HT1080 (cell line): ENCODE measurements at places on chromosomes 1 and 21. TPM values are rescaled to one million over a fixed set of nuclear protein-coding genes. Genes with fewer than 3 reads are reported as not detected.

The GLIS1 gene
- total RNA-seq = 0.20 and 0.71 TPM in 2 replicates

- no peak for DNase-seq
Measured at GRCh38 chr1:76611770-76612445, 255.4 kb upstream of the ST6GALNAC5 start.

The DDAH1 gene
- 74.2 and 94.2 TPM in 2 replicates for total RNA-seq

DNA sequence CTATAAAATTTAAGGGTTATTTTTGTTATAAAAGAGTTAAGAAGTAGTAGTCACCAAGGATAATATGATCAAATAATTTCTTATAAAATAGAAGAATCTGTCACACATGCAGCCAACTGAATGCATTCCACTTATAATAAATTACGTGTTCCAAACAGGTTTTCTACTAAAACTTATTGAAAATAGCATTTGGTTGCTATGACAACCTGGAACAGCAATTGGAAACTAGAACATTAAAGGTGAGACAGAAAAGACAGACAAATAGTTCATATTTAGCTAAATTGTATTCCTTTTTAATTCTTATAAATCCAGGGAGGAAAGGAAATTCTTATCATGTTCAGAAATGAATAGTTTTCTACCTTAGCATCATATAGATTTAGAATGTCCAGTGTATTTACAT is 9.1 kb upstream of the CHODL start:
- no peak for DNase-seq

- no peak for DNase-seq
Measured at GRCh38 chr1:100642826-100643225, 76.7 kb upstream of the VCAM1 start.

DNA sequence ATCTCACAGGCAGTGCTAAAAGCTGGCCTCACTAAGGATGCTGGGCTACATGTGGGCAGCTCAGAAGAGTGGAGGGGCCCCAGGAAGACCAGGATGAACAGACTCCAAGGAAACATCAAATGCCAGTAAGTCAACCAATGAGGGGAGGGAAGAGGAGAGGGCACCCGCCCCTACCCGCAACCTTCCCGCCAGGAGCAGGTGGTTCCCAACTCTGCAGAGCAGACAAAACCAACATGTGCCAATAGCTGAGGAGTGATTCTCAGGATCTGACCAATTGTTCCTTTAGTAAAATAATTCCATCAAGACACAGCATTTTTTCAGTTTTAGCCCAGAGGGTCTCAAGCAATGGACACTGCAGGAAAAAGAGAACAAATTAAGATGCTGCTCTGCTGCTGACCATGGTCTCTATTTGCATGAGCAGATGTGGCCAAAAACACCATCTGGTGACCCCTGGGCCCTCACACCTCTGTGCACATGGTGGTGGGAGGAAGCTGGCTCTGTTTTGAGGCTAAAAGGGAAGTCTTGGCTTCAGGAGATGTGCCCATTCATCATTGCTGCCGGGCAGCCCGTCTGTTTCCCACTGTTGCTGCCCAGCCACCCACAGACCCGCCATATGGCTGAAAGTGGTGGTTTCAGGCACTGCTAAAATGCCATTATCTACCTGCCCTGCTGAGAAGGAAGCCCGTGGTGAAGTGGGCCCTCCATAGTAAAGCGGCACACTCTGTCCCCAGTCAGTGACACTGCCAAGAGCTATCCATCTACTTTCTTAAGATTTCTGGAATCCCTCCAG is 231.8 kb downstream of the KCNH1 start:
- DNase-seq = no peak

The GPR137B gene
- total RNA-seq = 6.1 and 6.4 TPM in 2 replicates

DNA sequence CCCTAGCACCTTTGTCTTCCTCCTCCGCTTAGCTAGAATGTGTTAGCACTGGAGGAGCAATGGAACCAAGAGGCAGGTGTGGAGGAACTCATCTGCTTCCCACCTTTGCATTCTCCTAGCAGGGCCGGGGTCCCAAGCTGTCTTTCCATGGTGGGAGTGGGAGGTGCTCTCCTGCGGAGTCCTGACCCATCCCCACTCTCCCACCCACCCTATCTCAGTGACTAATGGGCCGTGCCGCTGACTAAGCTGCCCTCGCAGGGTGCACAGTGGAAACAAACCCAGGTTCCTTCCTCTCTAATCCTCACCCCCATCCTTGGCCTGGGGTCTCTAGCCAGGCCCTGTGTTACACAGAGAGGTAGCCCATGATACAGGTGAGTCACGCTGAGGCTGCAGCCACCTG is 177.5 kb downstream of the HIVEP3 start:
- DNase-seq = peak; percentile 60

- DNase-seq = no peak
Measured at GRCh38 chr21:44353191-44353970, at the start of gene TRPM2. TSS of gene TRPM2 (plus strand) at chr21:44353621. CDS start at chr21:44353701, 80 bp downstream.

DNA sequence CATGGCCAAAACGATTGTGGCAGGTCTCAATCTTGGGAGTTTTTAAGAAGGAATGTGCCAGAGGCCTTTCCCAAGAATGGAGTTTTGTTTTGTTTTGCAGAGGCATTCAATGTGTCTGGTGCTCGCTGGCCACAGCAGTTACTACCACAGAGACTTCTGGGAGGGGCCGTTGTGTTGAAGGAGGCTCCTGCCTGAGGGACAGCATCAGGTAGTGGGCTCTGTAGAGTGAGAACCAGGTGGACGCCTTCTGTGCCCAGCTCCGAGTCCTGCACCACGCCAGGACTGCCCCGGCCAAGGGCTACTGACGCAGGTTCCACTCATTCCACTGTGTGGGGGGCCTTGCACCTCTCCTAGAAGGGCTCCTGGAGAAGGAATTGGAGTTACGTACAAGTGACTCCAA is 44.9 kb upstream of the RBM15 start:
- DNase-seq = no peak

GRCh38 chr1:74767490-74767889 is 34.5 kb downstream of the TYW3 start:
- peak; percentile 9 for DNase-seq

DNA sequence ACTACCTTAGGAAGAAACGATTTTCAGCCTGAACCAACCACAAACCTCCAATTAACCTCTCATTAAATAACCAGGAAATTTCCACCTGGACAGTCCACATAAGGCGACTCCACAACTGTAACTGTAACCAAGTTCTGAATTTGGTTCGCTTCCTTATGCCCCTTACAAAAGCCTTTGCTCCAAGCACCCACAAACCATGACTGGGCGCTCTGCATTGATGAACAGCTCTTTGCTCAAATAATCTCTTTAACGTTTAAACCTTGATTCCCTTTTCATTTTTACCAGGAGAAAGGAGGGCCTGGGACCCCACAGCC is 38.2 kb upstream of the ZNF124 start:
- no peak for DNase-seq

The SLAMF6 gene
- not detected in 2 replicates for total RNA-seq

The FAM72B gene
- total RNA-seq = 13.8 and 16.0 TPM in 2 replicates

DNA sequence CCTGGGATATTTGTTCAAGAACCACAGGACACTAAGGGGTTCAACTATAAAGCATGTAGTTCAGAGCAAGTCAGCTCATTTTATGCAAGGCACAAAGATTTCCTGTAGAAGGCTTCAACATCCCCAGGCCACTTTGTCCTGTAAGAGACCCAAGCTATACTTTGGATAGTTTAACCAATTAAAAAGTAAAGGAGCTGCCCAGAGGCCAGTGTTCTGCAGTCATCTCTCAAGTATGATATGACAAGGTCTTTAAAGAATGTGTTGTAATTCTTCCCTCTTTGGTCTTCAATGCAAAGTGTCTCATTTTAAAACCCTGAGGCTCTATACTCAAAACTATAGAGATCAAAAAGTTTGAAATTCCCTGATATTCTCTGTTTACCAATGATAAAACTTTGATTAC is 34.1 kb downstream of the KRTAP20-3 start:
- DNase-seq = no peak

DNA sequence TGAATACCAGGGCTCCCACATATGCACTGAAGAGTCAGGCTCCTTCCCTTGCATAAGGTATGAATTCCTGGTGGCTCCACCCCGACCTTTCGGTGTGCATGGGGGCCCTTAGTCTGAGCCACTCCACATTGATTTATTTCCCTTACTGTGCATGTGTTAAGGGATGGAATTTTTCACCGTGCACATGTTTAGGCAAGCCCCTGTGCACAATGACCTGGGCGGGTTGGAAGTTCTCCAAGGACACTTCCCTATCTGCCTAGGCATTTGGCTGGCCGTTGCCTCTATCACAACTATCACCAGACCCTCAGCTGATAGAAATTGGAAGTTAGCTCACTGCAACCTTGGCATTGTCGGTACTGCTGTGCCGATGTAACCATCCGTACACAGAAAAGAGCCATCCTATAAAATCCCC is 9.7 kb downstream of the S100A6 start:
- DNase-seq = no peak

- DNase-seq = no peak
Measured at GRCh38 chr1:162757476-162757875, 33.0 kb upstream of the HSD17B7 start.
